AG20443 (cell line): ENCODE measurements at places on chromosomes 6 and 20.

DNA sequence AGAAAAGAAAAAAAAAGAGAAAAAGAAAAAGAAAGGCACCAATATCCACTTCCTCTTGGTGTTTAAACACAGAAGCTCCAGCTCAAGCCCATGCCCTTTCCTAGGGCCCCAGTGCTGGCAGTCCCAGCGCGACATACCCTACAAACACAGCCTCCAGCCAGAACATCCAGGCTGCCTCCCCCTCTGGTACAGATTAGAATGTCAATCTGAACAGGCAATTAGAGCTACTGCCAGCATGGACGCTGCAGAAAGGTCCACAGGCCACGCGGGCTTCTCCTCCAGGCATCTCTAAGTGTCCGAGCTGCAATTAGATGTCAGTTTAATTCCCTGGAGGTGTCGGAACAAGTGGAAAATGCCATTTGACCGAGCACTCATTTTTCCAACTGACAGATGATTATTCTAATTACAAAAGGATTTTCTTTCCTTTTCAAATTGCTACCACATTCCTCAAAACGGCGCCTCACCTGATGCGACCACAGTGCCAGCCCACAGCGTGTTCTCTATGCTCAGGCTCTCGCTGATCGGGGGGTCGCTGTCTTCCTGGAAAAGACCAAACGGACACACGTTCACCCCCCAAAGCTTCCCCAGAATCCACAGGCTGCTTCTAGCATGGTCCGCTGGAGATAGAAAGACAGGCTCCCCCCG lies 79.5 kb downstream of the ATP9A start:
- no peak for DNase-seq

GRCh38 chr6:147711476-147711875 lies 203.0 kb downstream of the SAMD5 start:
- no peak for DNase-seq

DNA sequence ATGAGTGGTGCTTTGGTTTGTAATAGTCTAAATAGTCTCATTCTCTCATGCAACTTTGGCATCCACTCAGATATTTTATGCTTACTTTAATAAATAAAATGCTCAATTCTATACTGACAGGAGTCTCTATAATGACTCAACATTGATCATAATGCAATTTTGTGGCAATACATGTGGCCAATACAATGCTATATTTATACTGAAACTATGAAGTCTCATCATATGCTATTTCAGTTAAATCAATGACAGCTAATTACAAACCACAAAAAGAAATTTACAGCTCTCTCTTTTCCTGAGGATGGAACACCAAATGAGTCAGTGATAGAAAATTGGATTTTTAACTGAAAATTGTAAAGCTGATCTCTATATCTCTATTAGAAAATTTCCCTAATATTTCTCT lies 77.1 kb downstream of the WASF1 start:
- DNase-seq = no peak

DNA sequence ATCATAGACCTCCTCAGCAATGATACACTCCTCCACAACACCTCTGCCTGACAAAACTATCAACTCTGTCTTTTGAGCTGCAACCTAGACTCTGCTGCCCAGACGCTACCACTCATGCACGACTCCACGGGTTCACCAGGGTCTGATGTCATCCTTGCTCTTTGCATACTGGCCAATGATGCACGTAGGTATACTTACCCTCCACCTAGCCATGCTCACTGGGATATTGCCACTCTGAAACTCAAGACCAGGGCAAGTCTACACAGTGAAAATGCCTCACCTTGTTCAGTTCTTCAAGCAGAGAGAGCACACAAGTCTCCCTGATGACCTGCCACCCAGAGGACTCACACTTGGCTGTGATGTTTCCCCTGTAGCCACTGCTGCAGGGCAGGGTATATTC lies 27.7 kb downstream of the ADGRF1 start:
- DNase-seq = no peak

DNA sequence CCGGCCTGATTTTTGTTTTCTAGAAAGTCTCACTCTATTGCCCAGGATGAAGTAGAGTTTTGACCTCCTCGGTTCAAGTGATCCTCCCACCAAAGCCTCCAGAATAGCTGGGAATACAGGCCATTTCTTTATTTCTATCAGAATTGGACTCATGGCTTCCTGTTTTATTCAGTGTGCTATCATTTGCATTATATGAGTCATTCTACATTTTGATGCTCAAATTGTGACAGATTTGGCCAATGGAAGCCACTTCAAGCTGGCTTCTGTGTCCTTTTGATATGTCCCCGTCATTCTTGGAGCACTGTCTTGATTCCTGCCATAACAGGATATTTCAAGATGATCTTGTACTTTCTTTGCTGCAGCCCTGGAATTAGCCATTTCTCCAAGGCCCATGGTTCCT lies 75.1 kb downstream of the CNBD2 start:
- DNase-seq = no peak

GRCh38 chr6:139380168-139380567 lies 5.7 kb upstream of the CITED2 start:
- no peak for DNase-seq

DNA sequence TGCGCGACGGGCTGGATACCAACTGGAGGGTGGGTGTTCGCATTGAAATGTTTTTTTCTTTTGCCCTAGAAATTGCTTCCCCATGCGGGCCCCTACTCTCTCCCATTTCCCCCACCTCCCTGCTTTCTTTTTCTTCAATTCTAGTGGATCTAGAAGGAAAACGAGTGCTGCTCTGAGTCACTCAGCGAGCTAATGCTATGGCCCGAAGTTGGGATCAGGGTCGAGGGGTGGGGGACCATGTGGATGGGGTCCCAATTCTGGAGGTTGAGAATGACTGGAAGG lies 71.5 kb downstream of the SOX4 start:
- DNase-seq = peak; percentile 39

DNA sequence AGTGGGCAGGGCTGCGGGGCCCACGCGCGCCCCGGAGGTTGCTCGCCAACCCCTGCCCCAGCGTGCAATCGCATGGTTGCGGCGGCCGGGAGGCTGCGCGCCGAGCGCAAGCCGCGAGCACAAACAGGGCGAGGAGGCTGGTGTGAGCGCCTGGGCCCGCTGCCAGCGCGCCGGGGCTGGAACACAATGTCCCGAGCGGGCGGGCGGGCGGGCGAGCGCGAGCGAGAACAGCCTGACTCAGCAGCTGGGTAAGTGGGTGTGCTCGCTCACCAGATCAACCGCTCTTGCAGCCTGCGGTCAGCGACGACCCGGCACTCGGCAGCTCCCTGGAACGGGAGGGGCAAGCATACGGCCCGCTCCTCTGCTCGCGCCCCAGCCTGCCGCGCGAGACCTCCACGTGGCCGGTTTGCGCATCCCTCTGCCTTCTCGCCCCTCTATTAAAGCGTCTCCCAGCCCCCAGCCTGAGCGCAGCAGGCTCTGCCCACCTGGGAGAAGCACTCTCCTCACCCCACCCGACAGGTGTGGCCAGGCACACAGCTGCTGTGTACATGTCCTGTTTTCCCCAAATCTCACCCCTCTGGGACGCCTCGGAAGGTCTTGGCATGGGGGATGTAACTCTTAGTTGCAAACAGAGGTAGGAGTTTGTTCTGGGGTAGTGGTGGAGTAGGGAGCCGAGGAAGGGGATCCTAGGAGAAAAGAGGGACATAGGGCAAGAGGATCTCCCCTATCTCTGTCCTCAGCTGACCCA lies 8.7 kb upstream of the ARMC12 start:
- DNase-seq = peak; percentile 95

DNA sequence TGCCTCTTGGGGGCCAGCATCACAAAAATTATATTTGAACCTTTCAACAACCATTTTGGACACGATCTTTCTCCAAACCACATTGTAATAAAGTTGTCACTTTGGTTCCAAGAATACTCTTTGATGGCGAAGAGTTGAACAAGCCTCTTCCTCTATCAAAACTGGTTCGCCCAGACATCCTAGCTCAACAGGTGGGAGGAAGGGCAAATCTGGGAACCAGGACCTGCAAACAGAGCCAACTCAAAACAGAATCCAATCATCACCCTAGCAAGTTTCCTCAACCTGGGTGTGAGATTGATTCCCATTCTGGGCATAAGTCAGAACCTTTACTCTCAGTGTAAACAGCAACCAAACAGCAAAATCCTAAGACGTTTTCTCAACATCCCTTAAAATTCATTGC lies 141.2 kb upstream of the RREB1 start:
- DNase-seq = no peak

- no peak for DNase-seq
Measured at GRCh38 chr6:109323241-109323640, 59.0 kb downstream of the CD164 start.

GRCh38 chr6:25896252-25896651 lies 22.2 kb upstream of the SLC17A3 start:
- DNase-seq = no peak

- no peak for DNase-seq
Measured at GRCh38 chr6:125198398-125198937, 44.9 kb downstream of the TPD52L1 start.

DNA sequence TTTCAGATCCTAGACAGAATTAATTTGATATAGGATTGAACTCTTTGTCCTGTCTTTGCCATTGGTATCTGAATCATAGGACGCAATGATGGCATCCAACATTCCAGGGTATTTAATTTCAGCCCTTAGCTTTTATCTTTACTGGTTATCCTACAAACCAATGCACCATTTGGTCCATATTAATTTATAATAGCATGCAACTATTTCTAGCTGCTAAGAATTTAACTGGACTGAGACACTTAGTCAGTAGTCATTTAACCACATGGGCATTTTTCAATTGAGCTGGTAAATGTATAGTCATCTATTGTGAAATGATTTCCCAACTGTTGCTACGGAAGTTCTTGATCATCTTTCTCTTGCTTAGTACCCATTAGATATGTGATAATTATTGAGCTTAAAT lies 141.1 kb downstream of the CD164 start:
- DNase-seq = peak; percentile 27

GRCh38 chr20:59835448-59836395 lies 97.7 kb downstream of the SYCP2 start:
- peak; percentile 74 for DNase-seq

DNA sequence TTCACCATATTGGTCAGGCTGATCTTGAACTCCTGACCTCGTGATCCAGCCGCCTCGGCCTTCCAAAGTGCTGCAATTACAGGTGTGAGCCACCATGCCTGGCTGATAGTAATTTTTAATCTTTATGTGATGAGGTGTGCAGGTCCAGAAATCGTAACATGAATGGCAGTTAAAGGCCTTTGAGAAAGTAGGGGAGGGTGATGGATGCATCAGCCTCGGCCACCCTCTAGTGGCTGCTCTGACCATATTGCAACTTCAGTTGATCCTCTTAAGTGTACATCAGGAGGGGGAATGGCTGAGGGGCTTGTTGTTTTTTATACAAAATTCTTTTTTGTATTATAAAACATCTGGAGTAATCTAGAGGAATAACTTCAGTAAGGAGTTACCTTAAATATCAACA lies 193.0 kb downstream of the ZFAND3 start:
- DNase-seq = peak; percentile 59

DNA sequence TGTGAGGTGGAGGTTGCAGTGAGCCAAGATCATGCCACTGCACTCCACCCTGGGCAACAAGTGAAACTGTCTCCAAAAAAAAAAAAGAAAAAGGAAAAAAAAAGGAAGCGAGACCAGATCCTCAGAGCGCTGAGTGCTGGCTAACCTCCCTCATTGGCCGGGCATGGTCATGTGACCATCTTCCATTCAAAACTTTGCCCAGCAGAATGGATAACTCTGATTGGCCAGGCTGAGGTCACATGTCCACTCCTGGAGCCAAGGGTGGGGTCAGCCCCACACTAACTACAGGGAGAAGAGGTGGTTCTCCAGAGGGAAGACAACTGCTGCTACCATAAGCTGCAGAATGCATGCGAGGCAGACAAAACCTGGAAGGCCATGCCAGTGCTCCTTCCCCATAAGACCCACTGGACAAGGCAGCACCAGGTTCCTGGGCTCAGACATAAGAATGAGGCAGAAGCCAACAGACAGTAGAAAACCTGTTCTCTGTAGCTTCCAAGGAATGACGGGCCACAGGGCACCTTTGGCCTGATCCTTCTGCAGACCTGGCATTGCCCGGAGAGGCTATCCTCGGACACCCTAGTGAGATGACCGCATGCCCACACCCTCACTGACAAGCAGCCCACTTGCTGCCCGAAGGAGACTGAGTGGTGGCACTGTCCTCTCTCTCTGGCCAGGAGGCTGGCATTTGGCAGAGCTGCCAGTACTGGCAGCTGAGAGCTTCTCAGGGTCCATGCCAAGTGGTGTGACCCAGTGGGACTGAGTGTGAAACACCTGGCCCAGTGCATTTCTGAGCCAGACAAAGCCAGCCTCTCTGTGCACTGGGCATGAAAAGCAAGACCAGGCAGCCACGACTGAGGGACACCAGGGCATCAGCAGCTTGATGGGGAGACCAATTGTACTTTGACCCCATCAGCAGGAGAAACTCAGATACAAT lies 311.9 kb upstream of the SULF2 start:
- no peak for DNase-seq

DNA sequence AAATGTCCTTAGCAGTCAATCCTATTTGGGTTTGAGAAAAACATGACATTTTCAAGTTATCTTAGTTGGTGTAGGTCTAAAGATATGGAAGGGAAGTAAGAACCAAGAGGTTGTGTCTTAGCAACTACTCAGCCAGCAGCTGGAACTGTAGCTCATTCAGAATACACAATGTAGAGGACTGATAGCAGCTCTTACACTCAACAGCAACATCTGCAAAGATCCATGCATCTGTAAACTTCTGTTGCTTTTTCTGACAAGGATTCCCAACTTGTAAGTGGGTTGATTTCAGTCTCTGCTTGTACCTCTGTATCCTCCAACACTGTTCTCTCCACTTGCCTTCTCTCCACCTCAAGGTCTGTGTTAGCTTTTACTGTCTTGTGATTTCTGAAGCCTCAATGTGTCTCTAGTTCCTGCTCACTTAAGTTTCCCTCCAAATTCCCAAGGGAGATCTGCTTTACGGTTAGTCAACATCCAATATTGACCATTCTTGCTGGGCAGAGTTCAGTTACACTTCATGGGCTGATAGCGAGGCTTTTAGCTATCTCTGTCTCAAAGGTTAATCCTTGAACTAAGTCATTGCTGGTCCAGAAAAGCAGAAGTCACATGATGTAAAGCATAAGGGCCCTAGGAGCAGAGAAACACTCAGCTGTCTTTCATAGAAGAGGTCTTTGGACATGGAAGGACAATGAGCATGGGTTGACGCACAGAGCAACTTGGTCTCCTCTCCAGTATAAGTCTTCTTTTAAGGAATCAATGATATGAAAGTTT lies 71.6 kb upstream of the LGSN start:
- no peak for DNase-seq

DNA sequence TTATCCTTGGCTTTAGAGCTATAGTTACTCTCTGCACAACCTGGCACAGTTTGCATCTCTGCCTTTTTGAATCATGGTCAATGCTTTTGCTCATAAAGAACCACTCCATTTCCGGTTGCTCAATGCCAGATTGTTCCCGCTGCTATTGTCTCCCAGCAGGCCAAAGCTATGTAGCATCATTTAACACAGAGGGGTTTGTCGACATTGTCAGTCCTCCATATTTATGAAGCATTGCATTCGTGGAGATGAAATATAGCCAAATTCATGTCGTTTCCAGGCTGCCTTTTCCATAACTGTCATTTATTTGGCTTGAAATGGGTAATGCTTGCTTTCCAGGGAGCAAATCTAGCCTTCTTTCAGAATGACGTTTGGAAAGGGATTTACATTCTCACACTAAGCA lies 598.8 kb downstream of the EPHA7 start:
- no peak for DNase-seq

GRCh38 chr20:8523684-8524083 lies 391.6 kb downstream of the PLCB1 start:
- DNase-seq = no peak

- DNase-seq = no peak
Measured at GRCh38 chr6:118844915-118845314, 49.0 kb upstream of the ASF1A start.

GRCh38 chr6:149696901-149697300 lies 21.0 kb downstream of the LATS1 start:
- peak; percentile 17 for DNase-seq

GRCh38 chr6:13559968-13560650 lies 14.3 kb upstream of the SIRT5 start:
- no peak for DNase-seq
